ENCODE measurements at places on chromosomes 12 and 14.

DNA sequence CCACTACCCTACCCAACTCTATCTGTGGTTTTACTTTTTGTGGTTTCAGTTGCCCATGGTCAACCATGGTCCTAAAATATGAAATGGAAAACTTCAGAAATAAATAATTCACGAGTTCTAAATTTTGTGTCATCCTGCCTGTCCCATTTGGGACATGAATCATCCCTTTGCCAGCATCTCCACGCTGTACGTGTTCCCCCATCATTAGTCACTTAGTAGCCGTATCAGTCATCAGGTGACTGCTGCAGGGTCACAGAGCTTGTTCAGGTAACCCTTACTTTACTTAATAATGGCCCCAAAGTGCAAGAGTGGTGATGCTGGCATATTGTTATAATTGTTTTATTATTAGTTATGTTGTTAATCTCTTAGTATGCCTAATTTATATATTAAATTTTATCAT is 209.9 kb downstream of the ITPR2 start:
- DNase-seq: no peak

DNA sequence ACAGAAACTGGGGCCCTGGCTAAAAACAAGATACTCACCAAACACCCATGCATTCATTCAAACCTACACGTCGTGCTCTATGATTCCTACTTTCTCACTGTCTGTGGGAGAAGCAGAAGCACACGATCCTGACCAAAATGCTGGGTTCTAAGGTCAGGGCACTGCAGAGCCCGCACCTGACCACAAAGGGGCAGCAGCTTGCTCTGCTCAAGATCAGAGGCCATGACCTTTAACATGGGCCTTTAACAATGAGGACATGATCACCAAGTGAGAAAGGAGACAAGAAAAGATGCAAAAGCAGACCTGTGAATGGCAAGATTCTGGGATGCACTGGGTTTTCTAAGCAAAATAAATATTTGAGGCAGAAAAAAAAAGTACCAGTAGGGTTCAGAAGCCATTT is 40.1 kb upstream of the VPS33A start:
- DNase-seq: no peak

DNA sequence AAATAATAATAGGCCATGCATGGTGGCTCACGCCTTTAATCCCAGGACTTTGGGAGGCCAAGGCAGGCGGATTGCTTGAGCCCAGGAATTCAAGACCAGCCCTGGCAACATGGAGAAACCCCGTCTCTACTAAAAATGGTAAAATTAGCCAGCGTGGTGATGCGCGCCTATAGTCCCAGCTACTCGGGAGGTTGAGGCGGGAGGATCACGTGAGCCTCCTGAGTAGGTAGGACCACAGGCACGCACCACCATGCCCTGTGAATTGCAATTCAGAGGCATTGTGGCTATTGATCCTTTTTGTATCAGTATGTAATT is 2.3 kb downstream of the ARHGDIB start:
- DNase-seq: no peak

- DNase-seq: no peak
These were observed 39.1 kb downstream of the TSPAN9 start for GRCh38 chr12:3116106-3116844.

GRCh38 chr14:65170318-65170717 is 68.0 kb upstream of the MAX start:
- no peak for DNase-seq

DNA sequence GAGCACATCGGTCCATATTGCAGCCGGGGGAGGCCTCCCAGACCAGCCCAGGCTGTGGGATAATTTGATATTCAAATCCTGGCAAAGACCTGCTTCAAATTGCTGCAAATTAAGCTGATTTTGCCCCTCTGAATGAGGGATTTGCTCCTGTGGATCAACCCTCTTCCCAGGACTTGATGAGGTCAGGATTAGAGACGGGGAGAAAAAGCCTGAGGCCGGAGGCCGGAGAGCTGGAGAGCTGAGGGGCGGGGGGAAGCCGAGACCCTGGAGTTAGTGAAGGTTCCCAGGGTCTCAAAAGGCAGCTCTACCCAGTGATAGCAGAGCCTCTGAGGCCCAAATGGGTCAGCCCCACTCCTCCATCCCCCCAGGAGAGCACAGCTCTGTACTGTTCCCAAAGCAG is 17.5 kb upstream of the VSX2 start:
- DNase-seq: no peak

- DNase-seq: no peak
These were observed 6.6 kb downstream of the PPP4R4 start for GRCh38 chr14:94180655-94181271.

DNA sequence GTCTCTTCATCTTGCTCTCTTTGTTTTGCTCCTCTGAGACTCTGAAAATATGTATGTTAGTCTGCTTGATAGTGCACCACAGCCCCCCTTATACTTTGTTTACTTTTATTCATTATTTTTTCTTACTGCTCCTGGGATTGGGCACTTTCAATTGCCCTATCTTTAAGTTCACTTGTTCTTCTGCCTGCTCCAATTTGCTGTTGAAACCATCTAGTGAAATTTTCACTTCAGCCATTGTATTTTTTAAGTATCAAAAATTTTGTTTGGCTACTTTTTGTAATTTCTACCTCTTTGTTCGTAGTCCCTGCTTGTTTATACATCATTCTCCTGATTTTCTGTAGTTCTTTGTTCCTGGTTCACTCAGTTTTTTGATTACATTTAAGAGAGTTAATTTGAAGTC is 223.3 kb downstream of the SLC38A4 start:
- no peak for DNase-seq

DNA sequence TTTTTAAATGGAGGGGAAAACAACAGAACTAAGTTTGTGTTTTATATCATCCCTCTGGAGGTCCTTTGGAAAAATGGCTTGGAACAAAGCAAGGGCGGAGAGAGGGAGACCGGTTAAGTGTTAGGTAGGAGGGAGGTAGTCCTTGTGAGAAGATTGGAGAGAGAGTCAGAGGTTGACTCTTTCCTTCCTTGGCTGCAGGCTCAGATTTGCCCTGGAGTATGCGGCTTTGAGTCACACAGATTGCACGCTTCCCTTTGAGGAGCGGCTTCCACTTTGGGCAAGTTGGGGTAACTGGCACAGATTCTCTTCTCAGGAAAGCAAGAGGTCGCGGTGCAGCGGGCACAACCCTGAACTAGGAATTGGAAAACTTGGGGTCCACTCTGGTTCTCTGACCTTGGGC is 9.9 kb downstream of the SOCS2 start:
- no peak for DNase-seq

- no peak for DNase-seq
These were observed 16.2 kb downstream of the SPIC start for GRCh38 chr12:101491329-101491728.

DNA sequence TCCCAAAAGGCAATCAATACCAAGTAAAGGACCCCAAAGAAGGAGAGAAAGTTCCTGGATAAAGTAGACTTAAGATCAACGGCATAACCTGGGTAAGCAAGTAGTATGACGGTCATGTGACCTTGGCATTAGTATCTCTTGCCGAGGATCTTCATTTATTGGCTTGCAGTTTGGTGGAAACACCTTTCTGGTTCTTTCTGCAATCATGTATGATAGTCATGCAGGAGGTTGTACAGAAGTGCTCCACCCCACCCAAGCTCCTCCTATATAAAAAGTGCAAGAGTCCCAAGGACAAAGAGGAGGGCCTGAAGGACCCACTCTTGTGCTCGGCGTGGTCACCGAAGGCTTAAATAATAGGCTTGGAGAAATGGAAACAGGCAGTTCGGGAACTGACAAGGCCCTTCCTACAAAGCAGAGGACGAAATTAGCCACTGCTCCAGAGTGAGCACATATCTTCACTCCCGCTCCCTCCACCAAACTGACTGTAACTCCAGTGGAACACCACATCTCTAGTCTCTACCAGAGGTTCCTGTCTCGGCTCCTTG is 750 bp downstream of the CS start:
- no peak for DNase-seq

- no peak for DNase-seq
These were observed 19.8 kb downstream of the ERG28 start for GRCh38 chr14:75640876-75641275.

DNA sequence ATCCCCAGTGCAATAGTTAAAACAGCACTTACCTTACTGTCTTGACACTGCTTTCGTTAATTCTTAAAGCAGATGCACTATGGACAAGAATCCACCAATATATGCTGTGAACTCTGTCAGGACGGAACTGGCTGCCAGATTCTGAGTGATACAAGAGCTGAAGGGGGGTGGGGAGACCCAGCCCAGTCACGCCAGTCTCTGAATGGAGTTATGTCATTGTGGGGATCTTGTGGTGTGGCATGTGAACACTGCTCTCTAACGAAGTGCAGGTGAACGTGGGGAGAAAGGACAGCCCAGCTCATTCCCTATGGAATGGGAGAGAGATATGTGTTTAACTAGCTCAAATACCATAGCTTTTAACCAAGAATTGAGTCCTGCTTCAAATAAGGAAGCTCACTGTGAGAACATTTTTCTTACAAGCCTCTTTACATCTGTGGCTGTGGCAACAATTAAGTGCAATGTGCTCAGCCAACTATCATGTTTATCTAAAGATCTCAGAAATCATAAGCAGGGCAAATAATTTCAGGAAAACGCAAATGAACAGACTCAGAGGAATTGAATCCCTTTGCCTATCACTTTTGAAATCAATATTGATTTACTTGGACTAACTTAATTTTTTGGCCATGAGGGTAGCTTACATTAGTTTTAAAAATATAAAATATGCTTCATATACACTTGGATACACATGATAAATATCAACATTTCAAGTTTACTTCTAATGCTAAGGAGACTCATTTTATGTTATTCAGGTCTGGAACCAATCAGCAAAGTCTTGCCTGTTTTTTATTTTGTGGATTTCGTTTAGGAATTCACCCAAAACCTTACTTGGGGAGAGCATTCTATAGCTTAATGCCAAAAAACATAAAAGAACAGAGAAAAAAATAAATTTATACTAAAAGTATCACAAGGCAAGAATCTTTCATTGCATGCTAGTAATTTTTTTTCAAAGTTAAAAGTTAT is at the start of gene LUM:
Gene LUM, minus strand, starts transcription at position 129 of the 960 bp plus-strand sequence. CDS start 2,515 bp downstream, outside the sequence.
- DNase-seq: no peak

DNA sequence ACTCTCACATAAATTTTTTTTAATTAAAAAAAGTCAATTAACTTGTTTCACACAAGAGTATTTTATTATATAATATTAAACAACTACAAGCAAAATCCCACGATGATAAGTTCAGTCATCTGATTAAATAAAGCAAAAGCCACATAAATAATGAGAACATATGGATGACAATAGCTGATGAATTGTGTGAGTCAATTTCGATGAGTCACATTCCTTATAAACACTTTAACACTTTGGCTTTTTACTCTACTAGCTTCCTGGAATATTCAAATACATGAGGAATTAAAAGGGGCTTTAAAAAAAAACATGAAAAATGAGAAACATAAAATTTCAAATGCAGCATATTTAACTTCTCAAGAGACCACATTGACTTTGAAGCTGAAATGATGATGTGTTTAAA is 95.3 kb downstream of the BCAT1 start:
- DNase-seq: no peak

DNA sequence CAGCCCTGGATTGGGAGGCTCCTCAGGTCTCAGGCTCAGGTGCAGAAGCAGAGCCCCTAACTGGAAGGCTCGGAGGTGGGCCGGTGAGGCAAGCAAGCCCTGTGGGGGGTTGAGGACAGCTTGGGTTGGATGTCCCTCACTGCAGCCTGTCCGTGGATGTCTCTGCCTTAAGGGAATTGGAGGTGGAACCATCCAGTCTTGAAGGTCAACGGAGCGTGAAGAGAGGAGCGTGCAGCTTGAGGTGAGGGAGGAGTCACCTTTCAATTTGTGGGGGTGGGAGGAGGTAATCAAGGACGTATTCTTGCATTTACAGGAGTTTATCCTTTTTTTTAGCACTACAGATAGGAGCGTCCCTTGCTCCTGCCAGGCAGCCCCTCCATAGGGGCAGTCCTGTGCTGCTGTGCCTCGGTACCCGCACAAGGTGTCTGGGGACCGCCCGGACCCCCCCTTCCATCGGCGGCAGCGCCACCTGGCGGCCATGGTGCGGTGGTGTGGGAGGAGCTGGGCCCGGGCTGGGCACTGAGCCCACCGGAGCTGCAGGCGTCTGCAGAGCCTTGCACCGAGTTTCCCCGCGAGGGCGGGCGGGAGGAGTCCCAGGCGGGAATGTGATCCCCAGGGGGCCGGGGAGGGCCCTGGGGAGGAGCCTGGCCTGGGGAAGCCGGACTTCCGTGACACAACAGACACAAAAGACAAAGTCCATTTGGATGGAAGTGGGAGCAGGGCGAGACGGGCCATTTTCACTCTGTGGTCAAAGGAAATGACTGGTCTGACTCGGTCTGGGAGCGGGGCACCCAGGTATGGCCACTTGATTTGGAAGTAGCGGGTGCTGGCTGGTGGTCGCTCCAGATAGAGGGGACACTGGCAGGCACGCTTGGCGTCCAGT is 864 bp downstream of the DNAJC22 start:
- DNase-seq: peak; percentile 83

DNA sequence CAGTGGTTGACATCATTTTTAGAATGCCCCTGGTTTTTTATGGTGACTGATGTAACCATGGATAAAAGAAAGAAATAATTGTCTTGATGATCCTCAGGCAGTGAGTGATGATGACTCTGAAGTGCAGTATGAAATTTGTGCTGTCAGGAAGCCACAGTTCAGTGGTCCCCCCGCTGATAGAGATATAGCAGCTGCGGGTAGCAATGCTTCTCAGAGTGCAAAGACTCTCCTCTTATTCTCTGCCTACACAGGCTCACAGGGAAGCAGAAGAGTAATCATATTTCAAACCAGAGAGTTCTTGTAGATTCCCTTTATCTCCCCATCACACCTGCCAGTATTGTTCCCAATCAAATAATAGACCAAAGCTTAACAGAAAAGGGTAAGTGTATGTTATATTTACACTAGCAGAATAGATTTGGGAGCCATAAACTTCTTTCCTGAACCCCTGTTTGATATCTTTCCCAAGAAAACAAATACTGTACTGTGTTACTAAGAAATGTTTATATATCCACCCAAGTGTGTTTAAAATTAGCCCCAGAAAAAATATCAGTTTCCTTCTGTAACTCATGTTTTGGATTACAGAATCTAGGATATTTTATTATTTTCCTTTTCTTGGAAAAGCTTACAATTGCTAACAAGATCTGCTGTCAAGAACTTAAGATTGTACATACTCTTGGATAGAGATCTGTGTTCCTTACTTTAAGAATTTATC is 1817.4 kb upstream of the FLRT2 start:
- no peak for DNase-seq

DNA sequence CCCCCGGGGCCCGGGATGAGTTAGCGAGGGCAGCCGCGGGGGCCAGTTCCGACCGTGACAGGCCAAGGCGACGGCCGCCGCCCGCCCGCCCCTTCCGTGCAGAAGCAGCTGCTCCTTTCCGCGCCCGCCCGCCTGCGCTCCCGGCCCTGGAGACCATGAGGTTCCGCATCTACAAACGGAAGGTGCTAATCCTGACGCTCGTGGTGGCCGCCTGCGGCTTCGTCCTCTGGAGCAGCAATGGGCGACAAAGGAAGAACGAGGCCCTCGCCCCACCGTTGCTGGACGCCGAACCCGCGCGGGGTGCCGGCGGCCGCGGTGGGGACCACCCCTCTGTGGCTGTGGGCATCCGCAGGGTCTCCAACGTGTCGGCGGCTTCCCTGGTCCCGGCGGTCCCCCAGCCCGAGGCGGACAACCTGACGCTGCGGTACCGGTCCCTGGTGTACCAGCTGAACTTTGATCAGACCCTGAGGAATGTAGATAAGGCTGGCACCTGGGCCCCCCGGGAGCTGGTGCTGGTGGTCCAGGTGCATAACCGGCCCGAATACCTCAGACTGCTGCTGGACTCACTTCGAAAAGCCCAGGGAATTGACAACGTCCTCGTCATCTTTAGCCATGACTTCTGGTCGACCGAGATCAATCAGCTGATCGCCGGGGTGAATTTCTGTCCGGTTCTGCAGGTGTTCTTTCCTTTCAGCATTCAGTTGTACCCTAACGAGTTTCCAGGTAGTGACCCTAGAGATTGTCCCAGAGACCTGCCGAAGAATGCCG is 699 bp downstream of the MGAT2 start:
- DNase-seq: peak; percentile 48

All from T-helper 9 cell (primary cell).